ENCODE measurements at places on chromosomes 6 and 20. TPM values are rescaled to one million over a fixed set of nuclear protein-coding genes. Genes with fewer than 3 reads are reported as not detected.
A peak's percentile ranks its signal among the peaks of the same experiment; 100 is the strongest.

Gene UBD
- 0.42 TPM for total RNA-seq

GRCh38 chr20:46705378-46705729, 4.1 kb upstream of the SLC2A10 start:
- peaks cover 44% of the 10 kb centered on the region for H3K27me3 ChIP-seq
- H3K4me3 ChIP-seq = no peak overlapping the region
- H3K27ac ChIP-seq = no peak overlapping the region
- no peak for DNase-seq
- H3K36me3 ChIP-seq = no peaks in the 10 kb centered on the region
- H3K4me1 ChIP-seq = peaks cover 6% of the 10 kb centered on the region

DNA sequence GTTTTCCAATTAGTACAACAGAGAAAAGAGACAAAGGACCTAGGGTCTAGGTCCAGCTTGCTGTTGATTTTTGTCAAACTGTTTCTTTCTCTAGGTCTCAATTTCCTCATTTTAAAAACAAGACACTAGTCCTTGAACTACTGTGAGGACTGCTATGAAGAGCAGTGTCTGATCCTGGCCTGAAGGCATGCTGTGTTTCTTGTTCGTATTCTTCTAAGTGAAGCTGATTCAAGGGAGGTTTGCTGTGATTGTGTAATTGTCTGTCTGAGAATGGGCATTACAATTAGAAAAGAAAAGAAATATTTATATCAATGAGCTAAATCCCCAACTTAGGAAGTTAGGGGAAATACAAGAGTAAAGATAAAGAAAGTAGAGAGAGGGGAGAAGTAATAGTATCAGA, 228.2 kb upstream of the SUPT3H start:
- H3K4me1 ChIP-seq = peaks cover 15% of the 10 kb centered on the region
- H3K27me3 ChIP-seq = peaks cover 3% of the 10 kb centered on the region
- no peak overlapping the region for H3K27ac ChIP-seq
- no peak for DNase-seq

- no peak overlapping the region for H3K27ac ChIP-seq
- DNase-seq = no peak
- H3K27me3 ChIP-seq = no peaks in the 10 kb centered on the region
- H3K4me3 ChIP-seq = no peak overlapping the region
- H3K36me3 ChIP-seq = peaks cover 30% of the 10 kb centered on the region
- H3K4me1 ChIP-seq = no peaks in the 10 kb centered on the region
Measured at GRCh38 chr6:150914372-150914771, 48.9 kb downstream of the MTHFD1L start.

Gene PAX1
- not detected for total RNA-seq

- H3K27ac ChIP-seq = no peak overlapping the region
- peaks cover 3% of the 10 kb centered on the region for H3K36me3 ChIP-seq
- H3K4me3 ChIP-seq = no peak overlapping the region
- peaks cover 5% of the 10 kb centered on the region for H3K4me1 ChIP-seq
- H3K27me3 ChIP-seq = no peaks in the 10 kb centered on the region
Measured at GRCh38 chr6:34597605-34598353, 41.6 kb upstream of the SPDEF start.

DNA sequence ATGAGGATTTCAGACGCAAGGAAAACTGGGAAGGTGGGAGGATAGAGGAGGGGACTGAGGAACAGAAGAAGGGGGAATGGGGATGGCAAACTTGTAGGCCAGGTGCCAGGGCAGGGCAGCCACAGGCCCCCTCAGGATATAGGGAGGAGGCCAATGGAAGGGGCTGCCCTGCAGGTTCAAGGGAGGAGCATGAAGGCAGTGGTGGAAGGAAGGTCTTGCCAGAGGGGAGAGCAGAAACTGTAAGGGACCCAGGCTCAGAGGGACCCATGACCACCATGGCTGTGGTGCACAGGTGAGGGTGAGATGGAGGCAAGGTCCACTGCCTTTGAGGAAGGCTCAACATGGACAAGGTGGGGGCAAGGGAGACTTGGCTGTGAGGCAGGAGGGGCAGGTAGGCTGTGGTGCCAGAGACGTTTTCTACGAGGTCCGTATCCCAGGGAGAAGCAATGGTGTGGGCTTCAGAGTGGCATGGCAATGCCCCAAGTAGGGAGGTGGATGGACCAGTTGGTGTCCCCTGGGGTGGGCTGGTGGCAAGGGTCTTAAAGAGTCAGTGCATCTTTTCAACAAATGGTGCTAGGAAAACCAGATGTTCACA, 22.7 kb downstream of the HLA-F start:
- peaks cover 20% of the 10 kb centered on the region for H3K36me3 ChIP-seq
- no peak overlapping the region for H3K4me3 ChIP-seq
- H3K4me1 ChIP-seq = peaks cover 44% of the 10 kb centered on the region
- no peaks in the 10 kb centered on the region for H3K27me3 ChIP-seq
- no peak for DNase-seq

DNA sequence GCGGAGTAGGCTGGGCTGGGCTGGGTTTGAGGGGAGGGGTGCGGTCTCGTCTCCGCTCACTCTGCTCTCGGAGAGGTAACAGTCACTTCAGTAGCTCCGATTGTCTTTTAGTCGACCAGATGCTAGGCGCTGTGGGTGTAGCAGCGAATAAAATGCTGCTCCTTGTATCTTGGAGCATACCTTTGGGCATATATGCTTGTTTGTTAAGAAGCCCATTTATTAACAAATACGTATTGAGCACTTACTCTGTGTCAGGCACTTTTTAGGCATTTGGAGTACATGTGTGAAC, 545 bp downstream of the ACTR5 start:
- peak; percentile 59 for DNase-seq
- peak overlapping the region; percentile 87 for H3K4me3 ChIP-seq
- H3K36me3 ChIP-seq = peaks cover 7% of the 10 kb centered on the region
